ENCODE measurements at places on chromosomes 3 and 15.

GRCh38 chr15:86877171-86877631 lies 797.5 kb downstream of the AGBL1 start:
- DNase-seq: no peak

DNA sequence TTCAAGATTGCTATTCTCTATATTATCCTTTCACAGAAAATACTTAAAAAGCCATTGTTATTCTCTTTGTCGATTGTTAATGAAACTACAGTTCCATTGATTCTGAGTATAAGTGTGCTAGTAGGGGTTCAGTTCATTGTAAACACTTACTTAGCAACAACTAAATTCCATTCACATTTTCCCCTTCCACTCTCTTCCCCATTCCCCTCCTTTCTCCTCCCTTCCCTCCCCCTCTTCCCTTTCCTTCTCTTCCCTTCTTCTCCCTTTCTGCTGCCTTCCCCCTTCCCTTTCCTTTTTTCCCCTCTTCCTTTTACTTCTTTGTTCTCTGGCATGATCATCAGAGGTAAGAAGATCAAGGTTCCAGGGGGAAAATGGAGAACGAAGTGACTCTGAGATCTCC lies 21.3 kb upstream of the RIOX2 start:
- DNase-seq: no peak

GRCh38 chr3:11120091-11120805 lies 34.0 kb upstream of the HRH1 start:
- no peak for DNase-seq

DNA sequence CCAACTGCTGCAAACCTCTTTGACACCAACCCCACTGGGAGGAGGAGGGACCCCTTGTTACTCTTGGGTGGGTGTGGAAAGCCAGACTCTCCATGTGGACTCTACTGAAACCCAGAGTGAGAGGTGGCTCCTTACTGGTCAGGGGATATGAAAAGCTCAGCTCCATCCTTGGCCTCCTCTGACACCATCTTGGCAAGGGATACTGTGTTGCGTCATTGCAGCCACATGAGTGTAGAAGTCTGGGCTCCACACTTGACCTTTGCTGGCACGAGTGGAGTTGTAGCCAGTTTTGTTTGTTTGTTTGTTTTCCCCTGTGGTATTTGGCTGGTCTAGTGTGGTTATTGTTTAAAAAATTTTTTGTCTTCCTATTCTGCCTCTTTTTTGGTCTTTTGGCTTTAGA lies 289.1 kb downstream of the GAP43 start:
- peak; percentile 56 for DNase-seq

DNA sequence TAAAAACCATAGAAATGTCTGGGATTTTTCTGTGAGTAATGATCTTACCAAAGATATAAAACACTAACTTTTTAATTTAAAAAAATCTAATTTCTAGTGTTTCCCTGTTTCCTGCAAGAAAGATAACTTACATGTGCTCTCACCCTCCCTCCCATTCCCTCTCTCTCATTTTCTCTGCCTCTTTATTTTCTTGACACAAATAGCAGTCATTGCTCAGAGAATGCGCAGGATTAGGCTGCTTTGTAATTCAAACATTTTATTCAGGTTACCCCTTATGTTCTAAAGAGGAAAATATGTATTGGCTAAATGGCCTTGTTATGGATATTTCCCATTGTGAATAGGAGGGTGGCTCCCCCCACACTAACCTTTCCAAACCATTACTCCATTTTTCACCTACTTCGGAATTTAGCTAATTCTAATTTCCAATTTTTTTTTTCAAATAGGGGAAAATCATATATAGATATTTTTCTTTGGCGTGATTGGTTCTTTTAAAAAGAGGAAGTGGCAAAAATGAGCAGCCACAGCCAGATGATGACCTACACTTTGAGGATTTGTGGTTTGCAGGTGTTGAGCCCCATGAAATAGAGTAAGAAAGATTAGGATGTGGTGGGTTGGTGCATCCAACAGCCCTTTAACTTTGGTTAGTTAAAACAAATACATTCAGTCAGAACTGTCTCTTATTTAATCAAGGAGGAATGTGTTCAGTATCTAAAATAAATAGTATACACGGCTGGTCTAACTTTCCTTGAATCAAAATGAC lies 554.4 kb downstream of the IGSF11 start:
- DNase-seq: no peak

- DNase-seq: no peak
These were observed 136.8 kb downstream of the SNRK start for GRCh38 chr3:43423142-43423541.

DNA sequence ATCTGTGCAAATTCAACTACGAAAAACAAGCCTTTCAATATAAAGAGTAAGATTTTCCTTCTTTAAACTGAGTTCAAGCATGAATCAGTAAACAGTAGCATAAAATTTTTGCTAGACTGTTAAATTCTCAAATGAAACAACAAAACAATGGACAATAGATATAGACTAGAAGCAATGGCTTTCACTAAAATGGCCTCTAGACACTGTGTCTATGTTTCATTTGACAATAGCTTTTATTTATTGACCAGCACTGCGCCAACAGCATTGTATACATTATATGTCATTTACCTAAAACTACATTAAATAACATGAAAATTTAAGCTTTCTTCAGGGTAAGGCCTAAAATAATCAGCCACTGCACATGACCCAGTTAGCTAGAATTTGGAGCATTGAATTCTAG lies 148.5 kb downstream of the DUT start:
- DNase-seq: no peak

GRCh38 chr3:11392014-11392859 lies 120.0 kb downstream of the ATG7 start:
- no peak for DNase-seq

DNA sequence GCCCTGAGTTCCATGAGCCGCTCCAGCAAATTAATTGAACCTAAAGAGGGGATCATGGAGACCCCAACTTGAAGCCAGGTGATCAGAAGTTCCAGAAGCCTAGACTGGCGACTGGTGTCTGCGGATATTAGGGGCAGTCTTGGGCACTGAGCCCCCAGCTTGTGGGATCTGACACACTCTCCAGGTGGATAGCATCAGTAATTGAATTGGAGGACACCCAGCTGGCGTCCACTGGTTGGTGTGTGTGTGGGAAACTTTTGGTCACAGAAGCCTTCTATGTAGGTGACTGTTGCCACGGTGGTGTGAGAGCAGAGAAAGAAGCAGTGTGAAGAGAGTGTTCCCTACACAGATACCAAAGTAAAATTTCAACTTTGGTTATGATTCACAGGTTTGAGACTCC lies 106.0 kb upstream of the ADPGK start:
- DNase-seq: no peak

GRCh38 chr15:67134067-67134838 lies 68.9 kb downstream of the SMAD3 start:
- DNase-seq: no peak

GRCh38 chr3:45509038-45509767 lies 85.3 kb upstream of the LIMD1 start:
- DNase-seq: no peak

GRCh38 chr3:46576879-46577278 lies 10.8 kb upstream of the LRRC2 start:
- no peak for DNase-seq

DNA sequence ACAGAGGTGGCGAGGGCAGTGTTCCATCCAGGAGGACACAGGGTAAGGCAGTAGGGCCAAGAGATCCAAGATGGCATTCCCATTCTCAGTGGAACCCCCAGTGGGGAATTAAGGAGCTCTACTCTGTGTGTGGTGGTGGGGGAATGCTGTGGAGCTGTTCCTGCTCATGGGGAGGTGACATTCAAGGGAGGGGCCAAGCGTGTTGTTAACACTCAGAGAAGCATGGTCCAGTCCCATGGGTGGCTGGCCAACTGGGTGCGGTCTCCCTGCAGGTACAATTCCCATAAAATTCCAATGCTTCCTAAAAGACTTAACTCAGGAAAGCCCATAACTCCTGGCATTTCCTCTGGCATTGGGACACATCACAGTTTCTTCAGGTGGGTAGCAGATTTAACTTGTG lies 2.3 kb downstream of the CAMP start:
- no peak for DNase-seq

DNA sequence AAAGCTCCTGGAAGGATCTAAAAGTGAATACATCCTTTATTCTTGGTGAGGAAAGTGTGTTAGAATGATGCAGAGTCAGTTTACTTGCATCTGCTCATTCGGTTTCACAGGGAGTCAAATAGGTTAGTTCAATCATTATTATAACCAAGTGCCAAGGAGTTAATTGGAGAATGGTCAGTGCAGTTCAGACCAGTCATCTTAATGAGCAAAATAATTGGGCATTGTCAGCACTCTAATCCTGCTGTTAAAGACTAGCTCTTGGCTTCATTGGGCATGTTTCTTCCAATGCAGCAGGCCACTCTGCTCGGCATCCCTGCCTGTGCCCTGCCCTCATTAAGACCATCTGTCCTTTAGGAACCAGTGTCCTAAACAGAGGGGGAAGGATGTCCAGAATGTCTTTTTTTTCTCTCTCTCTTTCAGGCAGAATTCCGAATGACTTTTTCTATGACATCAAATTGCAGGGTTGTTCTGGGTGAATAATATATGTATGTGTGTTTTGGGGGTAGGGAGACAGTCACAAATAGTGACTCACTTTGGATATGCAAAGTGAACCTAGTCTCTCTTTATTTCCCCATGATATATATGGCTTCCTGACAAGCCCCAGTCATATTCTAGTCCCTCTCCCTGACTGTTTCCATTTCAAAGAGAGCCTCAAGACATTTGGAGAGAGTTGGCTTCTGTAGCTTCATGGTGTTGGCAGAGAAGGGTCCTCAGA lies 205.4 kb upstream of the TRIM42 start:
- no peak for DNase-seq

DNA sequence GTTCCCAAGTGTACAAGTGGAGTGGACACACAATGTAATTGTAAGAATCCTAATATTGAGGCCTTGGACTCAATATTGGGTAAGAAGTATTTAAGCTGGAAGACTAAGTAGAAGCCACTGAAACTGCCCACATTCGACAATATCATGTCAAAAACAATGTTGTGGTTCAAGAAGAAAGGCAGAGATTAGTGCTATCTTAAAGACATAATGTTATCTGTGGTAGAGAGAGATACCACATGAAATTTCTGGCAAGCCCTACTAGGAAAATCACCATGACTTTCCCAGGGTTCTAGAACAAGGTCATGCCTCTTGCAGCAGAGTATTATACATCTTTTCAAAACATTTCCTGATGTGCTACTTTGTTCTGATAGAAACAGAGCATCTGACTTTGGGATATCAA lies 192.6 kb downstream of the RAP2B start:
- DNase-seq: no peak

DNA sequence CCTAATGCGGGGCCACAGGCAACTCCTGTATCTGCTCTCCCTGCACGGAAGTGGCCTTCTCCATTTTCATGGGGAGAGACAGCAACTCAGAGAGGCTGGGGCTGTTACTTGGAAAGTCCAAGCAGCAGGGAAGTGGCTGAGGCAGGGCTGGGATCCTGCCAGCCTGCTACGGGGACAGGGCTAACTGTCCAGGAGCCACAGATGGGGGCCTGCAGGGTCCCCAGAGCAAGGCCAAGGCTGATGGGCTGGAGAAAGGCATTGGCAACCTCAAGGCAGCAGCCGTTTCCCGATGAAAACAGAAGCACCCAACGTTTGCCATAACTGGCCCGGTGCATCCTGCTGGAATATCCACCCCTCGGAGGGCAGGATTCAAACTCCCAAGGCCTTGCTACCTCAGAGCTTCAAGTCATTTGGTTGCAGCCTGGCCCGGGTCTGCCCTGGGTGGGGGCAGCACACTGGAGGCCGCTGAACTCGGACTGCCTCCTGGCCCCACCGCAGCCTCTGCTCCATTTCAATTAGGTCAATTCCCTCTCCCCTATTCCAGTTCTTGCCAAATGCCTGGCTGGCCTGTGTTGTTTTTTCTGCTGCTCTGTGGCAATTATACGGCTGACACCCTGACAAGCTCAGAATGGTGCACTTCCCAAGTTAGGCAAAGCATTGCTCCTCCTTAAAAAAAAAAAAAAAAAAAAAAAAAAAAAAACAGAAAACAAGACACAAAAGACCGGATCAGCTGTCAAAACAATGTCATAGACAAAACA lies 143.5 kb downstream of the NUP210 start:
- peak; percentile 71 for DNase-seq
